Panc1 (cell line): ENCODE measurements at places on chromosomes 6 and 20. TPM values are rescaled to one million over a fixed set of nuclear protein-coding genes. Genes with fewer than 3 reads are reported as not detected.
A peak's percentile ranks its signal among the peaks of the same experiment; 100 is the strongest.

DNA sequence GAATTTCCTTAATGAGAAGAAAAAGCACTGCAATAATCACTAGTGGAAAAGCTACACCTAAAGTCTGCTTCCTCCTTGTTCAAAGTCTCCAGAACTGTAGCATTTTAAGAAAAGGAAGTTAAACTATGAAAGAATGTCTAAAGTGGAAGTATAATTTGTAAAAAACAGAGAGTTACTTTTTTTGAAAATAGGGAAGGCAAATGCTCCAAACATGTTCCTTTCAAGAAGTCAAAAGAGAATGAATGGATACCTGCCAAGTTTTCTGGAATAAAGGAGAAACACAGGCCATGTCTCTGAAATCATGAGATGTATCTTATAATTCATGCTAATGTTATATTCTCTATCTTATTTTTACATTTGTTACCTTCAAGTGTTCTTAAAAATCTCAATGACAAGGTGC is 60.7 kb upstream of the ADGRG6 start:
- peaks cover 16% of the 10 kb centered on the region for H3K4me1 ChIP-seq
- no peak overlapping the region for H3K4me3 ChIP-seq
- no peak overlapping the region; the same call in 1 of the 2 replicates for H3K27ac ChIP-seq
- no peak for DNase-seq

The MCHR2 gene
- total RNA-seq = not detected

DNA sequence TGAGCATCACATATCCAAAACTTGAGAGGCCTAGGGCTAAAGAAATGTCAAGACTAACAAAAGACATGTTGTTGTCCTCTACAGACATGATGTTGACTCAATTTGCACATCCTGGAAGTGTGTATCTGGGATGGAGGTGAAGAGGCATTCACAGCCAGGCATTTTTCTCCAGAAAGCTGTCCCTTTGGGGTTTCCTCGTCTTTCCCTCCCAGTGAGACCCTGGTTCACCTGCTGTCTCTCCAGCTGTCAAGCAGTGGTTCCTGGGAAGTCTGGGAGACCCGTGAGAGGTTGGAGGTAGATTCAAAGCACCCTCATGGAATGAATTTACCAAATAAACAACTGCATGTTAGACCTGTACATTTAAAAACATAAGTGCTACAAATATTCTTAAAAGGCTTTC is 32.1 kb downstream of the BACH2 start:
- no peak overlapping the region for H3K27ac ChIP-seq
- H3K4me1 ChIP-seq = no peaks in the 10 kb centered on the region
- no peak overlapping the region for H3K4me3 ChIP-seq
- DNase-seq = no peak
- no peaks in the 10 kb centered on the region for H3K27me3 ChIP-seq

- no peaks in the 10 kb centered on the region for H3K27me3 ChIP-seq
- H3K4me3 ChIP-seq = no peak overlapping the region
- H3K36me3 ChIP-seq = no peaks in the 10 kb centered on the region
- no peak overlapping the region for H3K27ac ChIP-seq
- DNase-seq = no peak
These were observed 26.4 kb downstream of the ANKRD60 start for GRCh38 chr20:58202044-58202443.

DNA sequence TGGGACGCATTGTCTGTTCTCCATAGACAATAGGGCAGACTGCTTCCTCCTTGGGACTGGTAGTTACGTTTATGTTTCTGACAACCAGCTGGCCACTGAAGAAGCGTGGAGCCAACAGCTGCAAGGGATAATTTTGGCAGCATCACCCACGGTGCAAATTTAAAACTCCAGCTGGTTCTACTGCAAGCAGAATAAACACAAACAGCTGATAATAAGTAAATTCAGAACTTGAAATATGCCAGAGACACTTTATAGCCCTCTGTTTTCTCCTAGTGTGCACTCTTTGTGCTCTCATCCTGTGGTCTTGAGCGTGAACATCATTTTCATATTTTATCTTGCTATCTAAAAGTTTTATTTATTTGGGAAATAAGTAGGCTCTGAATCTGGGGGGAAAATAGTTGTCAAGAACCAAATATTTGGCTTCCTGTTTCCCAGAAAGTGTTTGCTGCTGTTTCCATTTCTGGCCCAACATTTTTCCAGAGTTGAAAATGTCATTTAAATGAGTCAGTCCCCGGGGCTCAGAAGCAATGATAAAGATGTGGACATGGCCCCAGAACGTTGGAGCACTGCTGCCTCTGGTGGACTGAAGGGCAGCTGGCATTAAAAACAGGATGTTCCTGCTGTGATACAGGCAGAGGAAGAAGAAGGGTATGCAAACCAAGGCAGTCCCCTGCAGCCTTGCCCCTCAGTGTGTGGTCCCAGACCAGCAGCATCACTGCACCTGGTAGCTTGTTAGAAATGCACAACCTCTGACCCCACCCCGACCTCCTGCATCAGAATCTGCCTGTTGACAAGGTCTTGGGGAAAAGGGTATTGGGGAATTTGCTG is 12.5 kb upstream of the THBD start:
- H3K4me3 ChIP-seq = no peak overlapping the region
- H3K27ac ChIP-seq = no peak overlapping the region
- H3K4me1 ChIP-seq = no peaks in the 10 kb centered on the region
- peaks cover 10% of the 10 kb centered on the region for H3K27me3 ChIP-seq
- H3K36me3 ChIP-seq = no peaks in the 10 kb centered on the region
- no peak for DNase-seq

GRCh38 chr20:50138479-50139393 is 14.8 kb downstream of the PEDS1 start:
- DNase-seq = no peak
- peaks cover 18% of the 10 kb centered on the region for H3K36me3 ChIP-seq
- peak overlapping the region; percentile 95 for H3K27ac ChIP-seq
- no peaks in the 10 kb centered on the region for H3K27me3 ChIP-seq
- no peak overlapping the region for H3K4me3 ChIP-seq

DNA sequence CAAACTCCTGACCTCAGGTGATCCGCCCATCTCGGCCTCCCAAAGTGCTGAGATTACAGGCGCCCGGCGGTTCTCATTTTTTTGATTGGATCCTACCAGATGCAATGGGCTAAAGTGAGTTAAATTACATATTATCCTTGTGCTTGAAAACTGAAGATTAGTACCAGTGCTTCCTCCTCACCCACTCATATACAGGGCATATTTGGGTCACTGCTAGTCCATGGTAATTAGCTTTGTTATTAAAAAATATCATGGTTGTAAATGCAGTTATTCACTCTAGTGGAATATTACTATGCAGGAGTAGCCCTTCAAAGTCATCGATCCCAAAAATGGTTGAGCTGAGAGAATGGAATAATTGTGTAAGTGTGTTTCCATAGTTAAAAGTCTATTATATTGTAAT is 26.5 kb downstream of the ZNF292 start:
- H3K27me3 ChIP-seq = no peaks in the 10 kb centered on the region
- no peak for DNase-seq
- H3K27ac ChIP-seq = no peak overlapping the region

The FAM83C gene
- total RNA-seq = not detected

DNA sequence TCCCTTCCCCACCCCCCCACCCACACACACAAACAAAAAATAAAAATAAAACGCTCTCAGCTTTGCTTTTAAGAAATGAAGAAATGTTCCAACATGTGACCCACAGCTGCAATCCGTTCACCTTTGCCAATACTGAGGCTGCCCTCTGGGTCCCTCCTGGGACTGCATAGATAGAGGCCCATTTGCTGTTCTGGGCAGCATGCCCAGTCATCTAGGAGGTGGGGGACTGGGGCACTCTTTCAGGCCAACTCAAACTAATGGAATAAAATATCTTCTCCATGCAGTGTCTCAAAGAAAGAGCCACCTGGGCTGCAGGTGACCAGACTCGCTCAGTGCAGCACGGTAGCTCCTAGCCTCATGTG is 79.9 kb downstream of the SLC22A3 start:
- DNase-seq = no peak
- H3K27me3 ChIP-seq = no peaks in the 10 kb centered on the region
- no peak overlapping the region for H3K27ac ChIP-seq
- H3K4me1 ChIP-seq = no peaks in the 10 kb centered on the region

- no peaks in the 10 kb centered on the region for H3K27me3 ChIP-seq
- H3K4me1 ChIP-seq = 0 out of 2 replicates have a peak, but pooled peaks cover 2% of the 10 kb centered on the region
These were observed 6.0 kb upstream of the LATS1 start for GRCh38 chr6:149723771-149724417.

DNA sequence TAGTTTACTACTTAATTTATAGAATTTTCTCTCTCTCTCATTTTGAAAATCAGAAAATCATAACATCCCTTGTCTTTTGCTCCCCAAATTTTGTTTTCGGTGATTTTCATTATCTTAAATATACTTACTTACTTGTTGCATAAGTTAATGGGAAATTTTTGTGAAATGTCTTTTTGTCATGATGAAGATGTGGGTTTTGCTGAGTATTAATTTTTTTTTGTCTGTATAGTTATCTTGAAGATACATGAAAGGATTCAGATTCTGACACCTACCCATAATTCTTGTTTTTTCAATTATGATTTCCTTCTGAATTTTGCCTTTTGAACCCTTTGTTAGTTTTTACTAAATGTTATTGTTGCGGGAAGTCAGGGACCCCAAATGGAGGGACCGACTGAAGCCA is 817.9 kb downstream of the EYS start:
- no peak overlapping the region for H3K27ac ChIP-seq
- H3K4me3 ChIP-seq = no peak overlapping the region
- H3K27me3 ChIP-seq = no peaks in the 10 kb centered on the region
- H3K4me1 ChIP-seq = no peaks in the 10 kb centered on the region
- DNase-seq = no peak
- no peaks in the 10 kb centered on the region for H3K36me3 ChIP-seq

- H3K4me3 ChIP-seq = no peak overlapping the region
- no peaks in the 10 kb centered on the region for H3K36me3 ChIP-seq
- H3K27me3 ChIP-seq = peaks cover 2% of the 10 kb centered on the region; the same call in 1 of the 2 replicates
- H3K4me1 ChIP-seq = no peaks in the 10 kb centered on the region
These were observed 56.5 kb upstream of the FNDC1 start for GRCh38 chr6:159112714-159113113.
